Activated CD4-positive, alpha-beta T cell treated with anti-CD3 and anti-CD28 coated beads, Interleukin-2, Interleukin-6, amounts not matched to agents 100 ng/mL and 50 ng/mL, durations not matched to agents 16 hours and 8 hours (primary cell): ENCODE measurements at places on chromosomes 4 and X.

DNA sequence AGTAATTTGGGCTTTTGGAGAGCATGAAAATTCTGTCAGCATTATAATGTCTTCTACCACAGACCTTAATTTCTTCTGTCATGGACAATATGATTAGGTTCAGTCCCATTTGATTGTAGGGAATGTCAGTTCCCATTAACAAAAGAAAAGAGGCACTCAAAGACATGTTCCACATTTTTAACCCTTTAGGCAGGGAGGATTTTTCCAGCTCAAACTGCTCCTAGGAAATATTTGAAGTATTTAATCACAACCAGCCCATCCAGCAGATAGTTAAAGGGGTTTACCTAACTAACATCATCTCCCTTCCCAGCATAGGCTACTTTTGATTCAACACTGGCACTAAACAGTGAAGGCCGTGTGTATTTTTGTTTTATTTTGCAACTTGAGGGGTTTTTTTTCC is 256.0 kb downstream of the DHX15 start:
- DNase-seq = no peak

DNA sequence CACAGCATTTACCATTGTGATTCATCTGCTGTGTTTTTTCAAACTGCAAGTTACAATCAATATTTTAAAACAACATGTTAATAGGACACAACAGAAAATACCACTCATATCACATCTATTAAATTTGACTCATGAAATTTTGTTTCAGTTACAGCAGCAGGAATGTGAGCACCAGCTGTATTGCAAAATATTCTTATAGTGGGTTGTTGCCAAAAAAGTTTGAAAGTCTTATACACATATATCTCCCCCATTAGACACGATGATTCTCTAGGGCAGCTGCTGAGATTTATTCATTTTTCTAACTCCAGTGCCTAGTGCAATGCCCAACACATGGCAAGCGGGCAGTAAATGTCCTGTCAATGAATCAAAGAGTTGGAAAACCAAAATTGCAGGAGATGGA is 26.6 kb upstream of the NKX3-2 start:
- DNase-seq = no peak

- no peak for DNase-seq
Observed at GRCh38 chr4:29770627-29771026, 949.5 kb upstream of the PCDH7 start.

DNA sequence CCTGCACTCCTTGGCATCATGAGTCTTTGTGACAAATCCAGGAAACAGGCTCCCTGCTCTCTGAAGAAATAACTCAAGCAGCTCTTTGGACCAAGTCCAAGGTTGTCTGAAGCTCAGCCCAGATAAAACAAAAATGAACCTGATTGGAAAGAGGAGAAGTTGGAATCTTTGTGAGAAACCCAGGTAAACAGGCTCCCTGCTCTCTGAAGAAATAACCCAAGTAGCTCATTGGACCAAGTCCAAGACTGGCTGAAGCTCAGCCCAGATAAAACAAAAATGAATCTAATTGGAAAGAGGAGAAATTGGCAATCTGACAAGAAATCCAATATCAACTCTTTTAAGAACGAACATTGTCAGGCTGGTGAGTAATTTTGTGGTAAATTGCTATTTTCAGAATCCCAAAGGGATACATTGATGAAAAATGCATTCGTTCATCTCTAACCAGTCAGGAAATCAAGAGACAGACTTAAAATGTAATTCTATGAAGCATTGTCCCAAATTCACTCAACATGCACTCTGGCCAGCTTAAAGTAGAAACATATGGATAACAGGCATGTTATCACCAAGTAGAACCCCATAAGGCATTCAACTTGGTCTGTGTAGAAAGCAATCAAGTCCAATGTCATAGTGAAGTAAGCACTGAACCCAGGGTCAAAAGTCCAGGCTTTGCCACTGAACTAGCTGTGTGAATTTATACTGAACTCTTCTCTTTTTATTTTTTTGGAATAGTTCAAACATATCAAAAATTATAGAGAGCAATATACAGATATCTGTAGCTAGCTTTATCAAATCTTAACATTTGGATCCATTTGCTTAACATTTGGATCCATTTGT is 16.8 kb upstream of the NFXL1 start:
- no peak for DNase-seq

- no peak for DNase-seq
Observed at GRCh38 chr4:16869594-16870245, 28.7 kb downstream of the LDB2 start.

DNA sequence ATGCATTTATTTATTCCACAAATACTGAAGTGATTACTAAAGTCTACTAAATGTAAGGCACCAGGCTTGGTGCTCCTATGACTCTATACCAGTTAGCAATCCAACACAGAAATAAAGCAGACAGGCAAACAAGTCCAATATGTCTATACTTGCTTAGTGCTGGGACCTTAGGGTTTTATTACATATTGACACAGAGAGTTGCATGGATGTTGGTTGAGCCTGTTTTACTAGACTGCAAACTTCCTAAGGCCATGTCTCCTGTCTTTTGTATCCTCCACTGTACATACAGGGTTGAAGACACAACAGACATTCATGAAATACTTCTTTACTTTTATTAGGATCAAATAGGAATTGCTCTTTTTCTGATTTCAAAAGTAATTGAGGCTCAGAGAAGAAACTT is 69.0 kb downstream of the LNX1 start:
- DNase-seq = no peak

DNA sequence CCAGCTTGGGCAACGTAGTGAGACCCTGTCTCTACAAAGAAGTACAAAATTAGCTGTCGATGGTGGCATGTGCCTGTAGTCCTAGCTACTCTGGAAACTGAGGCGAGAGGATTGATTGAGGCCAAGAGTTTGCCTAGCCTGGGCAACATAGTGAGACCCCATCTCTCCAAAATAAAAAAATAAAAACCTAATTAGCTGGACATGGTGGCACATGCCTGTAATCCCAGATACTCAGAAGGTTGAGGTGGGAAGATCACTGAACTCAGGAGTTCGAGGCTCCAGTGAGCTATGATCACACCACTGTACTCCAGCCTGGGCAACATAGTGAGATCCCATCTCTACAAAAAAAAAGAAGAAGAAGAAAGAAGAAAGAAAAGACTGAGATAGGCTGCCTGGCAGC is 17.4 kb downstream of the PLAC1 start:
- DNase-seq = no peak
